ENCODE measurements at places on chromosomes 12 and 14.

GRCh38 chr12:45585522-45586230 is 143.8 kb upstream of the ARID2 start:
- DNase-seq = no peak

DNA sequence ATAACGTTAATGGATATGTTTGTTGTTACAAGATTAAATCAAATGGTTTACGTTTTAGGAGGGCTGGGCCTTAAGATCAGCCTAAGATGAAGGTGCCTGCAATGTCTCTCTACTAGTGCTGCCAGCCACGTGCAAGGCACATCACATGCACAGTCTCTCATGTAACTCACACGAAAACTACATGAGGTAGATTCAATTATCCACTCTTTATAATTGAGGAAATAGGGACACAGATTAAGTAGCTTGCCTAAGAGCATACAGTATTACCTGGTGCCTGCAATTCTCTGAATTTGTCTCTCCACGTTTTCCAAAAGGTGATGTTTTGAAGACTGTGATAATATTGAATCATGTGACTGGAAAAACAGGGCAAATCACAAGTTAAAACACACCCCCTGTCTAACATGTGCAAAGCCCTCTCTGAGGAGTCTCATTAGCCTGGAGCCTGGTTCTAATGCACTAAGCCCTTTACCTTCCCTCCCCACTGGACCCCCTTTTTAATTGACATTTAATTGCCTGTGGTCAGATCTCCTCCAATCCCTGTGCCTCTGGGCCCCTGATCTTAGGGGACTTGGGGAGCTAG is 14.6 kb upstream of the ATP2A2 start:
- peak; percentile 57 for DNase-seq

DNA sequence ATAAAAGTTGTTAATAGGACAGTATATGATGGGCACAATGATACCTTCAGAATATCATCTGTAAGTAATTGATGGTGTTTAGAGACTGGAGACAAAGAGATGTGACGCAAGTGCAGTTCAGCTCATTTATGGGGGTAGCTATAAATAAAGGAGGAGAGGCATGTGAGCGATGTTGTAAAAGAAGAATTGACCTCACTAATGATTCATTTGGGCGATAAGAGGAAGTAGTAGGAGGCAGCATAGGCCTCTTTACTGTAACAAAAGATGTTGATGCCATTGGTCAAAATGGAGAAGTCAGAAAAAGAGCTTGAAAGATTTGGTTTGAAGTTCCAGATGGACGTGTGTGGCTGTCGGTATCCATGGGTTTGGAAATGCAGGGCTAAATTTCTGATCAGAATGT is 70.0 kb downstream of the FLRT2 start:
- DNase-seq = no peak

DNA sequence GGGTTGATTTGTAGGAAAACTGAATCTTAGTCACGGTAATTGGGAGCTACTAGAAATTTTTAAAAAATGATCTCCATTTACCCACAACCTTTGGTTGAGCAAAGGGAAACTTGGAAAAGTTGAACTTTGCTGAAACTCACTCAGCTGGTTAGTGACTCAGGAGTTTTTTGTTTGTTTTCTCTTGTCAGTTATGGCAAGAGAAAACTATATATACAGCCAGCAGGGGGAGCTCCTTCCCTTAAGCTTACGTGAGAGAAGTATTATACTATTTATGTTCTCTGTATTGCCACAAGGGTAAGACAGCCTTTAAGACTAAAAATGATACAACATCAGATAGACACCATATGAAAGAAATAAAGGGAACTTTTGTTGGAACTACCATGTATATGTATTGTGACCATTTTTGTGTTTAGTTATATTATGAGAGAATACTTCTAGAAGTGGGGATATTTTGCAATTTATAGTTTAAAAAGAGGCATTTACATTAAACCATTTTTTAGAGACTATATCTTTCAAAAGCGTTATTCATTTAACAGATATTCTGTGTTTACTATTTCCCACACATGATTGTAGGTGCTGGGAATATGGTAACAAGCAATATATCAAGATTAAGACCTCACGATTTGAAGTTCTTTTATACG is 28.1 kb upstream of the TBC1D30 start:
- DNase-seq = peak; percentile 80

DNA sequence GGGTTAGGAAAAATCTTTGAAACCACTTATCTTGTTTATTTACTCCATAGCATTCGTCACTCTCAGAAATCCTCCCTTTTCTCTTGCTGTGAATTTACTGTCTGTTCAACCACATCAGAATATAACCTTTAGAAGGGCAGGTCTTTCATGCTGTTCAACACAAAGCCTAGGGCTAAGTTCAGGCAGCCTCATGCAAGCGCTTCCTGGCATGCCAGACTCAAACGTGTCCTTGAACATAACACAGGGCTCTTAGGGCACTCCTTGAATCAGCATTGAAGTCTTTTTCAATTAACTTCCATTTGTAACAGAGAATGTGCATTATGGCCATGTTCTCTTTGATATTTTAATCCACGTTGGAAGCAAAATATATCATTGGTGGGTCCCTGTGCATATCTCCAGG is 377.7 kb downstream of the GLT1D1 start:
- DNase-seq = no peak

GRCh38 chr12:122182887-122183587 is at the start of gene LRRC43:
LRRC43 (plus strand) TSS chr12:122183123; CDS start chr12:122183145, 22 bp downstream.
- no peak for DNase-seq

DNA sequence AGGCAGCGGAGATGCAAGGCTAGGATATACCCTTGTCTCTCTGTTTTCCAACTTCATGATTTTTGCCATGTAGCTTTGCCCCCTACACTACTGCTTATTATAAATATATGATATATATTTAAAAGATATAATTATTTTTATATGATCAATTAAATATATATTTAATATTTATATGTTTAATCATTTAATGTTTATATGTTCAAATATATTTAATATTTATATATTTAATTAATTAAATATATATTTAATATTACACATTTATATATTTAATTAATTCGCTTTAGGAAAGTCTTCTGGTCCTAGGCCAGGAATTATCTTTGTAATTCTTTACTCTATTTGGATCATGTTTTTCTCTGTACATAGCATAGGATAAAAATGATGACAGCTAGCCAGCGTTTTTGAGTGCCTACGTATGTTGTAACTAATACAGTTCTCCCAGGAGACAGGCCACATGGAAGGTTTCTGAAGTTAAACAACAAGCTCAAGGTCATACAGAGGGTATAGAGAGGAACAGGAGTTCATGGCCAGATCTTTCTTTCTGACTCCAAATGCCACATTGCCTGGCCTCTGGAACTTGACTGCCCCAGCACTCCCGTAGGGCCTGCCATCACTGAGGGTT is 192.5 kb downstream of the KCNA5 start:
- DNase-seq = no peak

DNA sequence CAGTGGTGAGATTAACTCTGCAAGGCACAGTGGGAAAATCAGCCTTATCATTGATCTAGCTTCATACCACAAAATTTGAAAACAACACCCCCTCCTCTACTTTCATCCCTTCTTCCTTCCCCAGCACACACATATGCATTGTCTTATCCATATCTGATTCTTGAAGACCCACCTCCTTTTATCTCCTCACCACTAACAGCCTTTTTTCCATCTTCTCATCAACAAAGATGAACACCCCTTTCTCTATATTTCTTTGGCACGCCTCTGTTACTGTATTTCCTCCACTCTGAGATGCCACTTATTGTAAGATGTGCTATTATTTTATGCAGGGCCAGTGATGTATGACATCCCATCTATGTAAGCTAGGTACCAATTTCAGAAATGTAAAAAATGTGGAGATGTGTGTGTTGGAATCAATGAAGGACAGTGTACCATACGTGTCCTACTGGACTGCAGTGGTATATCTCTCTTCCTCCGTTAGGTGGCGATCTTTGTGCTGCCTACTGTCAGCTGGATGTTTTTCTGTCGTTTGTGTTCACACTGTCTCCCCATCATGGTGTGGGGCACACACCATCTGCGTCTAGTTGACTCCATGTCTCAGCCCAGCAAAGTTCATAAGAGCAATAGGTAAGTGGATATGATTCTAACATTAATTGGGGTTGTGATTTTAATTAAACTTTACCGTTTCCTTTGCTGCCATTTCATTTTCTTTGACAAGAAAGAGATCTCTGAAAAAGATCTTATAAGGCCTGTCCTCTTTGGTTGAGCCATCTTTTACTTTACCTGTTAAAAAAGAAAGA is 24.0 kb downstream of the CCDC38 start:
- DNase-seq = peak; percentile 59

GRCh38 chr14:21103411-21103709 is 2.5 kb downstream of the TMEM253 start:
- no peak for DNase-seq

DNA sequence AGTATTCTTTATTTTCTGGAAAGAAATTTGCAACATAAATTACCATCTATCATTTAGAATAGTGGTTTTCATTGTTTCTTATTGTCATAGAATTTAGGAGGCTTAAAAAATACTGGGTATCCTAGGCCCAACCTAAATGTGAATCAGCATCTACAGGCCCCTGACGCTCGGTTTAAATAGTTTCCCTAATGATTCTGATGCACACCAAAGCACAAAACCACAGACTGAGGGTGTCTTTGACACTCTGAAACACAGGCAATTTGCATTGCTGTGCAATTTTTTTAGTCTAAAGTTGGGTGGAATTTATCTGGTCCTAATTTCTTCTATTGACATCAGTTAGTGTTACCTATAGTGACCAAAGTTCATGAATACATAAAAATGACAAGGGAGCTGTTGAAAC is 87.6 kb upstream of the SSTR1 start:
- no peak for DNase-seq

GRCh38 chr12:76033081-76034011 is 1.8 kb upstream of the PHLDA1 start:
- DNase-seq = no peak

DNA sequence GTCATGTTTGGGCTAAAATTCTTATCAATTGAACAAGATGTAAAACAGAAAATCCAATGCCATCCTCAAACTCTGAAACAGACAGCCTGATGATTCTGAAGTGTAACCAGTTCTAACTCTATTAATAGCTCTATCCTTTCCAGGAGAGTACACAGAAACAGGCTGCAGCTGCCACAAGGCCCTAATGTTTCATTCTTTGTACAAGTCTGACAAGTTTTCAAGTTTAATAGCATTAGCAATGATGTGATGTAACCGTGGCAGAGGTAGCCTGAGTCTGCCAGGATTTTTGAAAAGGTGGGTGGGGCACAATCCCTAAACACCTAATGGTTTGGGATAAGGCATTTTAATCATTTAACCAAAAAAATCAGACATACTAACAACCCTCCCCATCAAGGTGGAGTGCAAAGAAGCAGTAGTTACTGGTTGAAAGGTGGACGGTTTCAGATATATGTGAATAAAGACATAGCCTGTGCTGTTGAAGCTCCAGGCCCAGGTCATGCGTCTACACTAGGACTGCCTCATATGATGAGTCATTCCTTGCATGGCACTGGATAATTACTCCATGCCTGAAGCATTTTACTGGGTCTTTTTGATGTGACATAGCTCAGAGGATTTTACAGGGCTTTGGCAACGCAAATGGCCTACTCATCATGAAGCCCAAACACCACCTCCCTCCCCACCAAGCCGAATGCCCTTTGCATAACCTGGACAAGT is 145.1 kb upstream of the GRIP1 start:
- DNase-seq = no peak

DNA sequence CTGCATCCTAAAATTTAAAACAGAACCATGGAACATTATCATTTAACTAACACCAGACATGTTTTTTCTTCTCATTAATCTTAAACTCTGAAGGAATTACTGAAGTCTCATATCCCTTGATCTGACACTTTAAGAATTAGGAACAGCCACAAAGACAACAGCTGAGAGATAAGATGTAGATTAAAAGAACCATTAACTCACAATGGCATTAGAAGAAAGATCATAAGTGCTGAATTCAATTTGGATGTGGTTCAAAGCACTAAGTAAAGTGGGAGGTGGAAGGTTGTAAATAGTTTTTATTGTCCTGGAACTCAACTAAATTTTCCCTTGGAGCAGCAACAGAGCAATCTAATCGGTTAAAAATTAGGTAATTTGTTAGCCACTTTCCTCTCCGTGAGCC is 199.0 kb upstream of the ATP2B1 start:
- DNase-seq = no peak

DNA sequence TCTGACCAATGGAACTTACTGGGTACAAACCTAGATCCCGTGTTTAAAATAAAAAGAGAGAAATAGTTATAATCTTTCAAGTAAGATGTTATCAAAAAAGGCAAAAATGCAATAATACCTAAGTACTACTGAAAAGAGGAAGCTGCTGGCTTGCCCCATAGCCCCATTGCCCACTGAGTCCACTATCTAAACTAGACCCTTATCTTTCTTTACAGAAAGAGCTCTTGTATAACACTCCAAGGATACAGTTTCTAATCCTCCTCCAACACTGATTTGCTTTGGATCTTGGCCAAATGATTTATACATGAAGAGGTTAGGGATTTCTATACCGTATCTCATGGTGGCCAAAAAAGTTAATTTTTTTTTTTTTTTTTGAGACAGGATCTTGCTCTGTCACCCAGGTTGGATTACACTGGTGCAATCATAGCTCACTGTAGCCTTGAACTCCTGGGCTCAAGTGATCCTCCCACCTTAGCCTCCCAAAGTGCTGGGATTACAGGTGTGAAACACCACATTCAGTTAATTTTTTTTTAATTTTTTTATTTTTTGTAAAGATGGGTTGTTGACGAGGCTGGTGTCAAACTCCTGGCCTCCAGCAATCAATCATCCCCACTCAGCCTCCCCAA is 2.6 kb downstream of the GXYLT1 start:
- DNase-seq = no peak

DNA sequence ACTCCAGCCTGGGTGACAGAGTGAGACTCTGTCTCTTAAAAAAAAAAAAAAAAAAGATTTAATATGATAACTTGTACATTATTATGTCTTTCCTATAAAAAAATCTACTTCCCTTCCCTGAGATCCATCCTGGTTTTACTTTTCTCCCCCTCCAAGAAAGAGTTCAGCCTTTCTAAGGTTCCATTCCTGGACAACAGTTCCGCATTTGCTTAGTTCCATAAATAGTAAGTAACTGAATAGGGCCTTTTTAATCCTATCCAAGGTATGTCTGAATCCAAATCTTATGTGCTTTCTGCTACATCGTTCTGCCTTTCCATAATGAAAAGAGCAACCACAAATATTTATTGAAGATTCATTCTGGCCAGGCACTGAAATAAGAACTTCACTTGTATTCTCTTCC is 187.8 kb downstream of the DACT1 start:
- DNase-seq = no peak
